ENCODE measurements at places on chromosomes 6 and 20.

GRCh38 chr6:33061987-33062386 is 11.5 kb downstream of the HLA-DPA1 start:
- H3K27ac ChIP-seq: no peak overlapping the region
- no peaks in the 10 kb centered on the region for H3K4me1 ChIP-seq
- H3K4me3 ChIP-seq: no peak overlapping the region
- H3K27me3 ChIP-seq: peaks cover 3% of the 10 kb centered on the region
- H3K36me3 ChIP-seq: no peaks in the 10 kb centered on the region

- peaks cover 5% of the 10 kb centered on the region for H3K4me1 ChIP-seq
- H3K27me3 ChIP-seq: peaks cover 67% of the 10 kb centered on the region
- no peak overlapping the region for H3K27ac ChIP-seq
Measured at GRCh38 chr6:88167352-88167937, 1.3 kb upstream of the CNR1 start.

DNA sequence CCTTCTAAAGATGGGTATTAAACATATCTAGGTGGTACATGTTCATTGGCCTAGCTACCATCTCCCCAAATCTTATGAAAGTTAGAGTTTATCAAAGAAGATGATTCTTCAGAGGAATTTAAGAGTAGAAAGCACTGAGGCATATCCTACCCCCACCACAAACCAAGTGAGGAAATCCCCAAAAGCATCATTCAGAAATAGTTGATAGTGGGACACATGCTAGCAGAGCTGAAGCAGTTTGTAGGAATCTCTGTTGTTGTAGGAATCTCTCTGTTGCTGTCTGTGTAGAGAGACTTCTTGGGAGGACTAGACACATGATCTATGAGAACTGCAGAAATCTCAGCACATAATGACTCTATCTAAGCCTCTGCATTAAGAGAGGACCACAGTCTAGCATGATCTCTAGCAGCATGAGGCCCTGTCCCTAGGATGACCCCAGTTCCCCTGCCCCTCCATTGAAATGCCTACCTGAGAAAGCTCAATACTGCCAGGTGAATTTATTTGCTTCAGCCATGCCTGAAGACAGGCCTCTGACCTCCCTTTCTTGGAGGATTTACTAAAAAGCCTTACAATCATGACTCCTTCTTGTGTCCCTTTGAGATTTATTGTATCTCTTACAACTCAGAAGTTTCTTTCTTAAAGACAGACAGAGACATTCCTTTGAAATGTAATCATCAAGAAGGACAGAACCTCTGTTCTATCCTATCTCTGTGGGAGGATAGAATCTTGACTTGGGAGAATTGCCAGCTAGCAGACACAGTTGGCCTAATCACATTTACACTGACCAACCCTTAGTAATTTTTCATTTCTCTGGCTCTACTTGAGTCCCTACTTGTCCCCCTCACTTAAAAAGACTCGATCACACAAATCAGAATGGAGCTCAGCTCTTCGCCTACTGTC is 582.4 kb downstream of the PHF3 start:
- no peaks in the 10 kb centered on the region for H3K27me3 ChIP-seq
- no peaks in the 10 kb centered on the region for H3K4me1 ChIP-seq
- H3K4me3 ChIP-seq: no peak overlapping the region
- no peak for DNase-seq
- no peak overlapping the region for H3K27ac ChIP-seq

- H3K27me3 ChIP-seq: no peaks in the 10 kb centered on the region
- no peaks in the 10 kb centered on the region for H3K36me3 ChIP-seq
- H3K4me3 ChIP-seq: no peak overlapping the region
- no peak overlapping the region for H3K27ac ChIP-seq
- DNase-seq: no peak
Measured at GRCh38 chr20:47232518-47232917, 124.0 kb downstream of the ZMYND8 start.

Measured in gastrocnemius medialis (tissue), 4 donors.